Stimulated activated CD4-positive, alpha-beta T cell treated with anti-CD3 and anti-CD28 coated beads, Interleukin-4, amount 100 ng/mL, for 4 hours (primary cell): ENCODE measurements at places on chromosomes 7 and 10.

DNA sequence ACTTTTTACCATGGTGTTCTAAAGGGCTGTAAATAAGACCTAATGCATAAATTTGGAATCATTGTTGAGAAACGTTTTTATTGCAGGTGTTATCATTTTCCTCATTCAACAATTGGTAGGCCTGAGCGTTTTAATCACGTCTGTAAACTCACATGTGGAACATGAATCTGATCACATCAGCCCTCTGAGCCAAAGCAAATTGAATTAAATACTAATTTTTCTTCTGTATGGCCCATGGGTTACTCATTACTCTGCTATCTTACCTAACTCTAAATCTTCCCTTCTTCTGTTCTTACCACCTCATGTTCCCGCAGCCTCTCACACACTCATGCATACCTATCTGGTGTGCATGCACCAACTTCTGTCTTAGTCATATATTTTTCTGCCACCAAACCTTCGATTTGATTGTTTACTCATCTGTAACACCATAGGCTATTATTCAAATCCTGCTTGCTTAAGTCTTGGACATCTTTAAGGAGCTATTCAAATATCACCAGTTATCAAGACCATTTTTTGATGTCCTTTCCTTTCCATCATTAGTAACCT is 82.3 kb downstream of the NXPH1 start:
- no peak for DNase-seq

DNA sequence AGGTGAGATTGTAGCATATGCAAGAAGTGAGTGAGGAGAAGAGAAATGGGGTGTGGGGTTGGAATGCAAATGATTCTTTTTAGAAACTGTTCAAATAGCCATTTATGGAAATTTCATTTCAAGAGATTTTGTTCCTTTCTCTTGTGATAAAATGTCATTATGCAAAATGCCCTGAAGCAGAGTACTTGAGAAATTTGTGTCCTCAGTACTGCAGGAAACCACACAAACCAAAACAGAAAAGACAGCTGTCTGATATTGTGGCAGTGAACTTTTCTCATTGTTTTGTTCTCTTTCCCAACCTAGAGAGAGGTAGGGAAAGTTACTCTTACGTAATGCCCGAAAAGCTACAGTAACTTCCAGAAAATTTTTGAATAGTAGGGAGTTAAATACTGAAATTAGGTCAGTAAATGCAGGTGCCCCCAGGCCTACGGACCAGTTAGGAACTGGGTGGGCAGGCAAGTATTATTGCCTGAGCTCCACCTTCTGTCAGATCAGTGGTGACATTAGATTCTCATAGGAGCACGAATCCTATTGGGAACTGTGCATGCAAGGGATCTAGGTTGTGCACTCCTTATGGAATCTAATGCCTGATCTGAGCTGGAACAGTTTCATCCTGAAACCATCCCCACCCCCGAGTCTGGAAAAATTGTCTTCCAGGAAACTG is 34.0 kb downstream of the DLD start:
- DNase-seq: no peak

GRCh38 chr10:61998937-61999336 is 97.4 kb downstream of the ARID5B start:
- DNase-seq: no peak

GRCh38 chr7:6256677-6257535 is 15.5 kb downstream of the CYTH3 start:
- DNase-seq: no peak

GRCh38 chr7:121730869-121731268 is 142.1 kb upstream of the PTPRZ1 start:
- no peak for DNase-seq

DNA sequence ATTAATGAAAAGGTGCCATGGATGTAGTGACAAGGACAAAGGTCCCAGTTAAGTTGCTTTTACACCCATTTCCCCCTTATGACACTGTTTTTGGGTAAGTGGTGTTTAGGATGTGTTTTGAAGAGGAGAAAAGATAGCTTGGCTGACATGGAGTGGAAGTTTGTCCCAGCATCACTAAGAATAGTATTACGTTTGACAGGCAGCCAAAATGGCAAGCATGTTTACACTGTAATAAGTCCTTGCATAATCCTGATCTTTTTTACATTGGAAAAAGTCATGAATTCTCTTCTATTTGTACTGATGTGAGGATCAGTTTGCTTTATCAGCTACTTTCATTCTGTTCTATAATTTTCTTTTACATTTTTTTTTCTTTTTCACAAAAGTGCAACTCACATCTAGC is 137.8 kb downstream of the CHRM2 start:
- no peak for DNase-seq

GRCh38 chr7:152710153-152710442 is 34.2 kb upstream of the XRCC2 start:
- DNase-seq: no peak

- DNase-seq: no peak
Measured at GRCh38 chr7:27921081-27921836, 181.3 kb downstream of the TAX1BP1 start.

DNA sequence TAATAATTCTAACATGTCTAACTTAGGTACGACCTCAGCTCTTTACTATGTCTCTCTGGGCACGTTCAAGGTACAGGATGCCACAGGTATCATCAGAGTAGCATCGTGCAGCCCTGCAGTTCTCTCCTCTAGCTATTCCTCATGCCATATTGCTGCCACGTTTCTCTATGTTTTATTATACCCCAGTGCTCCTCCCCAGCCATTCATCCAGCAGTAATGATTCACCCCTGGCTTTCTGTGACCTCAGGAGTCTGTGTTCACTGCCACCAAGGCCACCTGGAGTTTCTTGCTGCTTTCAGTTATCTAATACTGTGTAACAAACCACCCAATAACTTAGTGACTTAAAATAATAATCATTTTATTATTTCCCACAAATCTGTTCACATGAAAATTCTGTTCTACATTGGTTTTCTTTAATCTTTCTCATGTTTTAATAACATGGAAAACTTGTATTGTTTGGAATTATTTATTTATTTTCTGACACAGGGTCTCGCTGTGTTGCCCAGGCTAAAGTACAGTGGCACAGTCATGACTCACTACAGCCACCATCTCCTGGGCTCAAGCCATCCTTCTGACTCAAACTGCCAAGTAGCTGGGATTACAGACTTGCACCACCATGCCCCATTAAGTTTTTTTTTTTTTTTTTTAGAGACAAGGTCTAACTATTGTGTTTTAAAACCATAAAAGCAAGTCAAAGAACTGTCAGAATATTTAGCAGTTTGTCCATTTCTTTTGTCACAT is 21.8 kb downstream of the REEP3 start:
- DNase-seq: no peak

DNA sequence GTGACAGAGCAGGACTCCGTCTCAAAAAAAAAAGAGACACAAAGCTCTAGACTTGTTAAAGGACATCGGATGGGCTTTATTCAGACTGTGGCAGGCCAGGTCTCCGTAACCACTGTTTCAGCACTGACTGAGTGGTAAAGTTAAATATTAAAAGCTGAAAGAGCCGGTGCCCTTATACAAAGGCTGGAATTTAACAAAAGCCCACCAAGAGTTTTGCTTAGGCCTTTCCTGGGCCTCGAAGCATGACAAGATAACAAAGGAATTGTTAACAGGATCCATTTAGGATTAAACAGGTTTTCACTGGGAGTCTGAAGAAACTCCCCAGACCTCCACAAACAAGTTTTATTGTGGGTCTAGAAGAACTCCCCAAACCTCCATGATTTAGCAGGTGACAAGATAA is 727.8 kb downstream of the TYW1 start:
- DNase-seq: no peak

- no peak for DNase-seq
Measured at GRCh38 chr10:56091872-56092271, 269.2 kb downstream of the ZWINT start.
